ENCODE measurements at places on chromosomes 6 and 20.
A peak's percentile ranks its signal among the peaks of the same experiment; 100 is the strongest.

GRCh38 chr6:39191236-39191930 lies 37.9 kb downstream of the KCNK5 start:
- DNase-seq, result no peak

- DNase-seq, result no peak
These were observed 61.4 kb downstream of the EZR start for GRCh38 chr6:158757753-158758090.

DNA sequence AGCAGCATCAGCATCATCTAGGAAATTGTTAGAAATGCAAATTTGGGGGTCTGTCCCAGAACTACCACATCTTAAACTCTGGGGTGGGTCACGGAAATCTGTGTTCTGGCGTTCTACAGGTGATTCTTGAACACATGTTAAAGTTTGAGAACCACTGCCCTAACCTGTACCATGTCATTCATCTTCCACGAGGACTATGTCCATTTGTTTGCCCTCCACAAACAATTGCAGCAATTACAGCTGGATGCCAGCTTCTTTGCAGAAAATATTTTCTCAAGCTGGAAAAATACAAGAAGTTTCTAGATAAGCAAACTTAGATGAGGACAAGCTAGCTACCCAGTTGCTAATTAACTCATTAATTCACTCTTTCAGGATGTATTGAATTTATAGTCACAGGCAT lies 54.1 kb downstream of the MAFB start:
- DNase-seq, result no peak

DNA sequence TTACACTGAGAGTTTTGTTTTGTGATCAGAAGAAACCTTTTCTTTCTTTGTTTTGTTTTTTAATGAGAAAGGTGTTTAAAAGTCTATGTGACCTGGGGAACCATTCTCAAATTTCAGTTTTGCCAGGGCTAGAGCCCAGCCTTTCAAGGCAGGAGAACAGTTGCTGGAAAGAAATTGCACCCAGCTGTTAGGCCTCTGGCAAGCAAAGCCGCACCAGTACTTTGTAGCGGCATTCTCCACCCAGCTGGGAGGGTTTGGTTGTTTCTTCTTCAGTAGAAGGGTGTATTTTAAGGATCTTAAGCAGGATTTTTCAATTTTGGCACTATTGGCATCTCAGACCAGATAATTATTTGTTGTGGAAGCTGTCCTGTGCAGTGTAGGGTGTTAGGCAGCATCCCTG lies 16.6 kb upstream of the MAPK13 start:
- no peak for DNase-seq

GRCh38 chr6:128569732-128570679 lies 49.6 kb upstream of the PTPRK start:
- DNase-seq, result no peak

DNA sequence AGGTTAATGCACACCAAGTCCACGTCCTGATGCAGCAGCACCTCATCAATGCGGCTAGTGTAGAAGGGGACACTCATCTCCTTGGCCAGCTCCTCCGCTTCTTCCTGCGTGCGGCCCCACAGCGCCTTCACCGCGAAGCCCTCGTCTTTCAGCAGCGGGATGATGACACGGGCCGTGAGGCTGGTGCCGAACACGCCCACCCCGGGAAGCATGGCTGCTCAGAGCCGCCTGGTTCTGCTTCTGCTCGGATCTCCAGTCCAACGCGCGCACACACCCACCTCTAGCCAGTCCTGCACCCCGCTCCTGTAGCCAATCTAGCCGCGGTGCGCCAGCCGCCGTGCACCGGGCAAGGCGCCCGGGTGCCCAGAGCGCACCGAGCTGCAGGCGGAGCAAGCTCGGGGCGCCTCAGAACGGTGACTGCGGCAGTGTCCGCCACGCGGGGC lies 700 bp downstream of the GFOD1 start:
- peak; percentile 64 for DNase-seq

- no peak for DNase-seq
These were observed 103.0 kb downstream of the LMBRD1 start for GRCh38 chr6:69693762-69694161.

GRCh38 chr6:161256407-161256806 lies 17.5 kb downstream of the AGPAT4 start:
- DNase-seq, result no peak

GRCh38 chr20:3929713-3930060 lies 40.5 kb downstream of the PANK2 start:
- DNase-seq, result peak; percentile 67

DNA sequence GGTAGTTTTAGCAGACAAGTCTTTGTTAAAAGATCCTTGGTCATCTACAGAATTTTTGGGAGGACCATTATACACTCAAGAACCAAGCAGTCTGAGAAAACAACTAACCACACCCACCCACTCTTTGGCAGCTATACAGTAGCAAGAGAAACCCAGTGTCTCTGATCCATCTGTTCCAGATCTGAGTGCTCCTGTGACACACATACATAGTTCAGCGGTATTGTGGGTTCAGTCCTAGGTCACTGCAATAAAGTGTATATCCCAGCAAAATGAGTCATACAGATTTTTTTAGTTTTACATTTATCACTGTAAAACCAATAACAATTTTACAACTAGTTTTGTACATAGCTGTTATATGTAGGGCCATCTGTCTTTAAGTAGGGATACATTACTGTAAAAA lies 47.4 kb upstream of the PAK5 start:
- DNase-seq, result no peak

GRCh38 chr6:84771125-84771755 lies 6.8 kb upstream of the TBX18 start:
- DNase-seq, result no peak

GRCh38 chr6:132084811-132085509 lies 133.8 kb upstream of the CCN2 start:
- DNase-seq, result no peak

DNA sequence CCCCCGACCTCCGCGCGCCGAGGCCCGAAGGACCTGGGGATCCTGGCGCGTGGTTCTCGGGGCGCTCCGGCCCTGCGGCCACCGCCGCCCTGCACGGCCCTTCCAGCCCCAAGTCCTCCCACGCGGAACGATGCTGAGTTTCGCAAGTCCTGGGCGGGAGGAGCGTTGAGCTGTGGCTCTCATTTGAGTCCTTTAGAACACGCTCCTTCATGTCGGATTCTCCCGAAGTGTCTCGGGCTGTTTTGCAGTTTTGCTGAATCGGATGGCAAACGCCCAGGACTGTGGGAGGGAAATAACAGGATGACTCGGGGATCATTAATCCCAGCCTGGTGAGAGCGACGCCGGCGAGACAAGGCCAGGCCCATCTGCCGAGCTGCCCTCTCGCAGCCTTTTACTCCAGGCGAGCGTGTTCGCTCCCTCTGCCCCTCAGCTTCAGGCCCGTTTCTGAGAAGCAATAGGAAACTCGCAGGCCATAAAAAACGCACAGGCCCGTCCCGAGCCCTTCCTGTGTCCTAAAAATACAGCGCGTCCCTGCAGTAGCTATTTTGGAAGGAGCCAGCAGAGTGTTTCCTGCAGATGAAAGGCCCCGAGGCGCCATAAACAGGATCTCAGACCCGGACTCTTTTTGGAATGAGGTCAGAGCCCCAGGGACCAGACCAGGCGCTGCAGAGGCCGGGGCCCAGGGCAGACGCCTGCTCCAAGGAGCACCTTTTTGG lies 153.5 kb downstream of the DLL1 start:
- DNase-seq, result no peak

All from inflammatory macrophage treated with lipopolysaccharide for 1 hour (primary cell).